ENCODE measurements at places on chromosomes 1 and 21. TPM values are rescaled to one million over a fixed set of nuclear protein-coding genes. Genes with fewer than 3 reads are reported as not detected.

PTAFR gene
- total RNA-seq = 0.54 TPM

LRP8 gene
- 23.7 TPM for total RNA-seq

PEF1 gene
- total RNA-seq = 58.8 TPM

TGFB2 gene
- total RNA-seq = not detected

TEDDM1 gene
- total RNA-seq = not detected

USP25 gene
- 64.6 TPM for total RNA-seq

EPHA2 gene
- total RNA-seq = not detected

SPATA17 gene
- not detected for total RNA-seq

GRCh38 chr1:43974443-43975248 lies at the start of gene ATP6V0B:
Gene ATP6V0B (plus strand): TSS chr1:43974960. CDS start chr1:43975041, 81 bp downstream.
- peak; percentile 92 for DNase-seq

DNA sequence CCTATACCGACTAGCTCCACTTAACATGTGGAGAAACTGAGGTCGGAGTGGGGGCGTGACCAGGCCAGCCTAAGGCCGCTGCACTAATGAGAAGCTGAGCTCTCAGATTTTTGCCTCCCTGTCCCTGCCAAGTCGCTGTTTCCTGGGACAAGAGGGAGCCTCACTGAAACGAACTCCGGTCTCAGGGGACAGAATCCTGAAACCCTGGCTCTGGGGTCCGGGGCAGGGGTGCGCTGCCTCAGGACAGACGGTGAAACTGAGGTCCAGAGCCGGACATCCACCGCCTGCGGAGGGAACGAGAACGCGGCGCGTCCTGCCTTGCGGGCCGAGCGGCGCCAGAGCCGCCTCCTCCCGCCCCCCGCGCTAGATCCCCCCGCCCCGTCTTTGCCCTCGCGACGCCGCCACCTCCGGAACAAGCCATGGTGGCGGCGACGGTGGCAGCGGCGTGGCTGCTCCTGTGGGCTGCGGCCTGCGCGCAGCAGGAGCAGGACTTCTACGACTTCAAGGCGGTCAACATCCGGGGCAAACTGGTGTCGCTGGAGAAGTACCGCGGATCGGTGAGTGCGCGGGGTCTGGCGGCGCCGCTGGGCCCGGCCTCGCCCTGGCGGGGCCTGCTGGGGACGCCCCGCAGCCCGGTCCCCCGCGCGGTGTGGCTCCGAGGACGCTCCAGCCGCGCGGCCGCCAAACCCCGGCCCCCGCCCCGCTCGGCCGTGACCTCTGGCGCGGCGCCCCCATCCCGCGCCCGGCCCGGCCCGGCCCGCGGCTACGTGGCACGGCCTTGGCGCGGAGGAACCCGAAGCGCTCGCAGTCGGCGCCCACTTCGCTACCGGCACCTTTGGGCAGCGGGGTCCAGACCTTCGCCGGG lies at the start of gene GPX7:
Gene GPX7 (plus strand): TSS at position 381 of the 865 bp plus-strand sequence. CDS start 39 bp downstream, at position 420.
- DNase-seq = peak; percentile 79

- DNase-seq = no peak
Observed at GRCh38 chr1:24425441-24425840, 9.8 kb downstream of the NIPAL3 start.

GRCh38 chr1:9621032-9621431 lies 30.5 kb upstream of the PIK3CD start:
- DNase-seq = no peak

- no peak for DNase-seq
Observed at GRCh38 chr1:153661111-153661708, 2.7 kb downstream of the SNAPIN start.

- DNase-seq = no peak
Observed at GRCh38 chr1:166029196-166029945, 137.4 kb downstream of the FAM78B start.

- no peak for DNase-seq
Observed at GRCh38 chr1:188669728-188670382, 1807.8 kb downstream of the BRINP3 start.

DNA sequence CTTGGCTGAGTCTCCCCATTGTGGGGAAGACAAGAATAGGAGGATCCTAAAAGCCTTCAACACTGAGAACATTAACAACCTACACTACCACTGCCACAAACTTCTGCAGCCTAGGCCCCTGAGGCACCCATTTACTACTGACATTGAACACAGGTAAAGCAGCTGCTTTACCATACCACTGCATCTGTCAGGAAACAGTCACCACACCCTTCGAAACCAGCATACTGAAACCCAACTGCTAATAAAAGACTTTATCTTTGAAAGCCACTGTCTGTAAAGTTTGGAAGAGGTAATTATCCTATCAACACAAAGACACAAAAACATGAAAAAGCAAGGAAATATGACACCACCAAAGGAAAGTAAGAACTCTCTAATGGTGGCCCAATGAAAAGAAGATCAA lies 7.4 kb downstream of the IFNAR1 start:
- DNase-seq = peak; percentile 40

- no peak for DNase-seq
Observed at GRCh38 chr1:55063577-55063942, 24.2 kb downstream of the PCSK9 start.

DNA sequence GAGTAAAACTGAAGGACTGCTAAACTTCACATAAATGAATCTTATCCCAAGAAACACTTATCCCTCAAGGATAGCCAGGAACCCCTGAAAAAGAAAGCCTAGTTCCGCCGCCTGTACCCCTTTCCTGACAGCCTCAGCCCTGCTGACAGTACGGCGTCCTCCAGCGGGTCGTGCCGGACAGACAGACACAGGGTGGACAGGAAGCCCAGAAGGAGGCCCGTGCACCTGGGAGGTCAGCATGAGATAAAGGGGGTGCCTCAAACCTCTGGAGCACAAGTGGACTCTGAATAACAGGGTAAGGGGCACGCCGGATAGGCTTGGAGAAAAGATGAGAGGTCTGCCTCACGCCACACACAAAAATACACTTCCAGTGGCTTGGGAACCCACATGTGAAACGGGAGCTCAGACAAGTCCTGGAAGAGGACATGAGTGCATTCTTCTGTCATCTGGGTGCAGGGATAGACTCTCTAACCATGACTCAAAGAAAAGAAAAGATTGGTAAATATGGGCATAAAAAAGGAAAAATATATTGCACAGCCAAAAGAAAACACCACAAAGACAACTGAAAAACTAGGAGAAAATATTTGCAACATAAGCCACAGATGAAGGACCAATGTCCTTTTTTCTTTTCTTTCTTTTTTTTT lies 17.3 kb upstream of the ADARB1 start:
- DNase-seq = no peak

- no peak for DNase-seq
Observed at GRCh38 chr1:29504196-29504595, 267.9 kb downstream of the PTPRU start.

- DNase-seq = no peak
Observed at GRCh38 chr1:213075725-213076124, 24.7 kb downstream of the RPS6KC1 start.

DNA sequence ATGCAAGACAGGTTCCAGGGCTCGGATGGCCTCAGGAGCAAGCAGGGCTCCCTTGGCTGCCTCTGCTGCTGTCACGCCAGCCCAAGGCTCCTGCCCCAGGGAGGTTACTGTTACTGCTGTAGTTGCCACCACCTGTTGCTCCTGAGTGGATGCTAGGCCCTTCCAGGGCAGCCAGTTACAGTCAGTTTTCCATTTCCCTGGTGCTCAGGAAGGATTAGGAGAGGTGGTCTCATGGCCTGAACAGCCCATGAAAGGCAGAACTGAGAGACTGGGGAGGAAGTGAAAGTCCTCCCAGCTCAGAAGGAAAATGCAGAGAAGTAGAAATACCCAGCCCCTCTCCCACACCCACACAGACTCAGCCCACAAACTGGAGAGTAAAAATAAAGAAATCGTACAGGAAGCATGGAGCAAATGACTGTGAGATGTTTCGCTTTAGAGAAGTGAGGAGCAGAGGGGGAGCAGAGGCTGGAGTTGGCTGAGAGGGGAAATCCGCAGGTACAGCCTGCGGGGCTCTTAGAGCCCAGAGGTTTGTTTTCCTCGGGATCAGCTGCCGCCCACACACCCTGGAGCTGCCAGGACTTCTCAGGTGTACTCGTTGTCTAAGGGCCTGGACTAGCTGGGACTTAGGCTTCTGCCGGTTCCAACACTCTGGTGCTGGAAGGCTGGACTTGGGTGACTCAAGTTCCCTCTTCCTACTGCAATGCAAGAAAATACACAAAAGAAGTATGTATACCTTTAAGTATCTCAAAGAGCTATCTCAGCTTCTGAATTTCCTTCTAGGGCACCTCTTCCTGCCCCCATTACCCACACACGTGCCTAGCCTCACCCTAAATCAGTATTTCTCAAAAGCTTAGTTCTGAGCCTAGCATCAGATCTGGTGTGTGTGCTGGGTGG lies 2.3 kb downstream of the IL6R start:
- DNase-seq = no peak

DNA sequence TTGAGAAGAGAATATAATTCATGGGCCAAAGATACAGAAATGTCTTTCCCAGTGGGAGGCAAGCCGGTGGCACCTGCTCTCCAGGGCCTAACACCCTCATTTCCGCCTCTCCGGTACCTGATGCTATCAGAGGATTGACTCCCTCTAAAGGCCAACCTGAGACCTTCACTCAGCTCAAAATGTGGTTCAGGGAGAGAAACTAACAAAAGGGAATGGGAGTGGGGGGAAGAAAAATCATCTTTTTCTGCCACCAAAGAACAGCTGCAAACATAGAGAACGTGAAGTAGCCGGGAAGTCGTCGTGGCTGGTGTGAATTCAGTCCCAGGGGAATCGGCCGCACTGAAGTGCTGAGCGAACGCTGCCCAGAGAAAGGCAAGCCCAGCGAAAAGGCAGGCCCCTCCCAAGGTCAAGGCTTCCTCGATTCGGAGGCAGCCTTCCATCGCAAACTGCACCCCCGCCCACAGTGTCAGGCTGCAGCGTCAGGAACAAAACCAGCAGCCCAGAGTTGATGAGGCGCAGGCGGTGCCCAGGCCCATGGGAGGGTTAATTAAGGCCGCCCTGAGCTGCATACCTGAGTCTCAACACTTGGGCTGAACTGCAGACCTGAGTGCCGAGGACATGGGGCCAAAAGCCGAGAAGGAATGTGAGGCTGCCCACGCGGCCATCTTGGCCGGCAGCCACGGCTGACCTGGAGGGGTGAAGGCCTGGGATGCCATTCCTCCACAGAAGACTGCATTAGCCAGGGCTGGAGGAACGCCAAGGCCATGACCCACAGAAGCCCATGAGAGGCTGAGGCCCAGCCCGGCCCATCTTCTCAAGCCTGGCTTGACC lies 160.2 kb downstream of the PSMG1 start:
- DNase-seq = no peak

DNA sequence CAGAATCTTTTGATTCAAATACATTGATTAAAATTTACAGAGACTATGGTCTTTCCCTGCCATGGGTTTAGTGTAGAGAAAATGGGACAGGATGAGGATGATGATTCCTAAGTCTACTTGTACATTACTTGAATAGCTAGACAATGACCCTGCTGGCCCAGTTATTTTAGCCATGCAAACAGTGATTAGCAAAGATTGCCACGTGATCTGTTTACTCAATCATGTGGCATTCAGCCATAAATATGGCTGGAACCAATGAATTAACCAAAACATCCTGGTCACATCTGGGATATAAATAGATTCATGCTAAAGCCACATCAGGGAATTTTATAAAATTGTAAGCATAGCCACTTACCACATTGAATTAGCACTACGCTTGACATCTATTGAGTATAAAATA lies 167.3 kb downstream of the PBX1 start:
- no peak for DNase-seq

DNA sequence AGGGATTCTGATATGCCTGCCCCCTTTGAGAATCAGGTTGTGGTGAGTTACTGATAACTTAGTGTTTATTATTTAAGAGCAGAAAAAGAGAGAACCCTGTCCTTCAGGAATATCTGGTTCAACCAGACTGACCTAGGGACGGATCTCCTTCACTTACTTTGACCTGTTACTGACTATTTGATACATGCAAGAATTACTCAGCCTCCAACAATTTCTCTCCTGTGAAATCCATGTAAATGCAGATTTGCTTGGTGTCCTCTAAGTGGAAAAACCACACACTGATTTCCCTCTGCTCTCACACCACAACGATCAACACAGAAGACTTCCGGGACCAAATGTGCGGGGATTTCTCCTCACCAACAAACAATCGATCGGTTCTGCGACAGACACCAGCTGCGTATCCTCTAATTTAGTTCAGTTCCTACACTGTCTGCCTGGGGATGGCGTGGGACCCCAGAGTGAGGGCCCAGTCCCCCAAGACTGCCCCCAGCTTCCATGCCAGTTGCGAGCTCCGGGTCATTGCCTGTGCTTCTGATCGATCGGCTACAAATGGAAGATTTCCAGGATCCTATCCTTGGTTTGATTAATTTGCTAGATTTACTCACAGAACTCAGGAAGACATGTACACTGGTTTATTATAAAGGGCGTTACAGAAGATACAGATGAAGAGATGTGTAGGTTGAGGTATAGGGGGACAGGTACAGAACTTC lies 51.7 kb downstream of the BACE2 start:
- DNase-seq = no peak

DNA sequence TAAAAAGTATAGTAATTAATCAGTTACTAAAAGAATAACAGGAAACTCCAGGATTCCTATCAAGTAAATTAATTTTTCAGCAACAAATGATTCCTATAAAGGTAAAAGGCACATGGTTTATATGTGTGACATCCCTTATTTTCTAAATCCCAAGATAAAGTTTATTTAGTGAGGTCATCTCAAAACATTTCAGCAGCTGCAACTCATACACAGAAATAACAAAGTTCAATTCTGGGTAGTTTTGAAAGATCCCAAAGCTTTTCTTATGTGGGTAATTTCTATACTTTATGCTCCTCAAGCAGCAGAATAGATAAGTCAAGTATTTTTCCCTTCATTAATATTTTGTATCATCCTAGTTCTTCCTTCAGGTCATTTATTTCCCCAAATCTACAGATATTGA lies 117.7 kb downstream of the EIF4G3 start:
- no peak for DNase-seq

DNA sequence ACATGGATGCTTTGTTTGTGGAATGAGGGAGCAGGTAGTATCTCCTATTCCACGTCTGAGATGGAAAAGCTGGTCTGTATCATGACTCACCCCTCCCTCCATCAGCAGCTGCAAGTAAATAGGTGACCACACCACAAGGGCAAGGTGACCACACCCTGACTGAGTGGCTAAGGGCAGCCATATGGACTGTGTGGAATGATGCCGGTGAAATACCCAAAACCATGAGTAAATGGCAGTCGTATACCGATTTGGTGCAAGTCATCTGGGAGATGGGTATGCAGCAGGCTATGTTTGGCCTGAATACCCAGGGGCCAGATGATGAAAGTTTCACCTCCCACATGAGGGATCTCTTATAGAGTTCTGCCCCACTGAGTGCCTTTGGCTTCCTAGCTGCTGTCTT lies 15.8 kb upstream of the UBE2U start:
- no peak for DNase-seq

GRCh38 chr1:53655931-53656746 lies 82.8 kb downstream of the GLIS1 start:
- DNase-seq = no peak

DNA sequence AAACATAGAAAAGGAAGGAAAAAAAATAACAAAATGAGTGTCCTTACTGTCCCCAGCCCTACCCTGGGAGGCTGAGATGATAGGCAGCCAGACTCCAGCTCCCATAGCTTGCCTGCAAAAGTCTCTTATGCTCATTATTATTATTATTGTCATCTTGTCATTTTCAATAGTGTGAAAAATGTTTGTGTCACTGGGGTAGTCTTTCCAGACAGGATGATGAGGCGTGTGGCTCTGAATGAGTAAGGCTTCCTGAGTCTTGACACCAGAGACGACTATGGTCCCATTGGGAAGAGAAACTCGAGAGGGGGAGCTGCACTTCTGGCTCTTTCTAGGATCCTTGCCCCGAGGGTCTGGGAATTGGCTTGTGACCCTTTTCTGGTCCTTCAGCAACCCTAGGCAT lies 1.1 kb upstream of the CYB561D1 start:
- DNase-seq = no peak

Measured in CD4-positive, CD25-positive, alpha-beta regulatory T cell (primary cell).